ENCODE measurements at places on chromosomes 5 and 9. TPM values are rescaled to one million over a fixed set of nuclear protein-coding genes. Genes with fewer than 3 reads are reported as not detected.

Gene SLC9A3
- 1.3 TPM for total RNA-seq

Gene TRIM36
- total RNA-seq, result 4.8 TPM

Gene FAM169A
- total RNA-seq, result 11.1 TPM

Gene PCA3
- not detected for total RNA-seq

Gene ADAMTS13
- 0.75 TPM for total RNA-seq

Gene PTTG1
- total RNA-seq, result 963 TPM

Gene CDH10
- total RNA-seq, result 0.58 TPM

Gene ANKRD34B
- 1.2 TPM for total RNA-seq

Gene PCDHGA7
- 0.23 TPM for total RNA-seq

Gene INSL6
- not detected for total RNA-seq

Gene CCNB1
- total RNA-seq, result 243 TPM

Gene AMBP
- not detected for total RNA-seq

Gene FGD3
- 0.58 TPM for total RNA-seq

Gene CCDC152
- 2.7 TPM for total RNA-seq

Gene SLC23A1
- total RNA-seq, result not detected

Gene FBXO4
- total RNA-seq, result 9.9 TPM

Gene CD74
- 31.2 TPM for total RNA-seq

Gene PCDH1
- total RNA-seq, result 17.4 TPM

Gene LCN9
- total RNA-seq, result not detected

Gene PCDHGA12
- 1.9 TPM for total RNA-seq

Gene ZFR
- total RNA-seq, result 38.6 TPM

Gene TNIP1
- 241 TPM for total RNA-seq

Gene C5orf34
- 3.6 TPM for total RNA-seq

Gene SLC36A1
- 2.4 TPM for total RNA-seq

Gene IFNA21
- not detected for total RNA-seq

Gene CSF2
- 13.2 TPM for total RNA-seq

Gene CFAP90
- total RNA-seq, result not detected

Gene GCNT4
- total RNA-seq, result 2.3 TPM

Gene MCTP1
- 18.0 TPM for total RNA-seq

Gene PCDHA3
- 0.06 TPM for total RNA-seq

Gene PAEP
- not detected for total RNA-seq

Gene GLRX
- total RNA-seq, result 181 TPM

Gene DBH
- not detected for total RNA-seq

Gene SOHLH1
- not detected for total RNA-seq

Gene PLAC8L1
- not detected for total RNA-seq

Gene PCDHA10
- total RNA-seq, result 0.06 TPM

Gene GFRA3
- 0.12 TPM for total RNA-seq

Gene LCN15
- not detected for total RNA-seq

Gene SPINK7
- not detected for total RNA-seq

Gene F2RL2
- total RNA-seq, result 7.2 TPM

Gene TAF1L
- not detected for total RNA-seq

Gene NUP214
- total RNA-seq, result 18.5 TPM

Gene CDHR2
- not detected for total RNA-seq

Gene C5orf52
- total RNA-seq, result not detected

Gene C5
- total RNA-seq, result 0.65 TPM

Gene IRX4
- total RNA-seq, result 0.72 TPM

Gene MYORG
- 6.6 TPM for total RNA-seq

Gene MACIR
- 10.8 TPM for total RNA-seq

Gene SPATA31D4
- not detected for total RNA-seq

Gene SVEP1
- 0.29 TPM for total RNA-seq

Gene ZSWIM6
- total RNA-seq, result 8.2 TPM

Gene PCDHA6
- not detected for total RNA-seq

Gene FABP6
- total RNA-seq, result not detected

Data from epithelial cell of proximal tubule (primary cell).